NCI-H1105 (cell line): ENCODE measurements at places on chromosomes 5 and 9.

GRCh38 chr5:14595891-14596290, 14.3 kb downstream of the OTULINL start:
- DNase-seq = no peak

DNA sequence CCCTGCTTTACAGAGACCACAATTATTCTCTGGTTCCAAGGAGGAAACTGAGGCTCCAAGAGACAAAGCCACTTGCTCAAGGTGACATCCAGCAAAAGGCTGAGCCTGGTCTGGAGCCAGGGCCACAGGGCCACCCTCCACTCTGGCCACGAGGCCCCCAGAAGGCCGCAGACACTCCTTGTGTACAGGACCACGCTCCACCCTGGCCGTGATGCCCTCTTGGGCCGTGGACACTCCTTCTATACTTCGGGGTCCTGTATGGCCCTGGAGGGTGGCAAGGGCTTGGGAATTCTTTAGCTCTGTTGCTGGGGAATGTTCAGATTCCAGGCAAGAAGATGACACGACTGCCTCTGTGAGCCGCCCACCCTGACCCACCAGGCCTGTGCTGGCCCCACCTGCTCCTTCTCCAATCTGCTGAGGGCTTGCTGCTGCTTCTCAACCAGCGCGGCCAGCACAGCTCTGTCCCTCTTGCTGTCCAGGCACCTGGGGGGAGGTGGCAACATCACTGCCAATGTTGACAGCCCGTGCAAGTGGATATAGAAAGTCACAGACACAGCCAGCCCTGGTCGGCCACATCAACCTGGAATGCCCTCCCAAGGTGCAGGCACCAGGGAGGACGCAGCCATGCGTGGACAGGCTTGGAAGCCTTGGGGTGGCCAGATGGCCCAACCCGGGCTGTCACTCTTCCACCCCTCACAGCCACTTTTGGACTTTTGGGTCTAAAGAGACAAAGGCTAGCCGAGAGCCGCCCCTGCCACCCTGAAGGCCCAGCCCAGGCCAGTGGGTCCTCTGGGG, 20.1 kb upstream of the QSOX2 start:
- DNase-seq = no peak

GRCh38 chr5:56092115-56092514, 97.4 kb upstream of the IL6ST start:
- DNase-seq = no peak

DNA sequence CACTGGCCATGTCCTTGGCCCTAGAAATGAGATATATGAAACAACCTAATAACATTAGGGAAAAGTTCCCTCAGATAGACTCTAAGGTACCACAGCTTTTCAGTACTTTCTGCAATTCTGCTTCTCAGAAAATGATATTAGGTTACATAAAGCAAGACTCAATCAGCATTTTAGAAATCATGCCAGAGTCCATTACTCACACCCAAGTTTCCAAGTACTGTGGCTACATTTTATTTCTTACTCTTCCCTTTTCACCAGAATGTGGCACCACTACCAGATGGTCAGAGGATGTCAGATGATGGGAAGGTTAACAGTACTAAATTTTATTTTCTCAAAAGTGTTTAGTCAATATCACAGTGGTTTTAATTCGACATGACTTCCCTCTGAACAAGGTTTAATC, 217.2 kb downstream of the MLLT3 start:
- DNase-seq = no peak

- no peak for DNase-seq
Observed at GRCh38 chr9:111008158-111009075, 29.9 kb downstream of the LPAR1 start.

DNA sequence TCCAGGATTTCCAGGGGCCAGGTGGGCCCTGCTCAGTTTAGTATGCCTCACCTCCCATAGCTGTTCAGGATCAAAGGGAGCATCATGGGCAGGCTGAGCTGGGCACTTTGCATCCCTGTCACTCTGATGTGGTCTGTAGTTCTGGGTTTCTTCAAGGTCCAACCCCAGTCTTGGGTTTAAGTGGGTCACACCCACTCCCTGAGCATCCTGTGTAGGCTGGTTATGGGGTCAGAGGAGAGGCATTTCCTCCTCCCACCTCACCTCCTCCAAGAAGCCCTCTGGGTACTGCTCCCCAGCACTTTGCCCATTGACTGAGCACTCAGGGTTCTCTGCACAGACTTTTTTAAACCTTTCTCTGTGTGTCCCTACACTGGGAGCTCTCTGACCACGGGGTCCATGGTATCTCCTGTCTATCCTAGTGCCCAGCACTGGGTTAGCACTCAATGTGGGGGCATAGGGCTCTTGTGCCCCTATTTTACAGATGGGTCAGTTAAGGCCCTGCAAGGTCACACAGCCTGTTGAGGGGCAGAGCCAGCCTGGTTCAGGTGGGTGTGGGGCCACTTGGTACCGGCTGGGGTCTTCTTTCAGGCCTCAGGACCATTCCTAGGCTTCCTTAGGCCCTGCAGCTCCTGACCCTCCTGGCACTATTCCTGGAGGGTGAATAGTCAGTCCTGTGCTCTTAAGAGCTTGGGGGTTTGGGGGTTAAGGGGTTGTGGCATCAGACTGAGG, 19.0 kb downstream of the CXXC5 start:
- no peak for DNase-seq

DNA sequence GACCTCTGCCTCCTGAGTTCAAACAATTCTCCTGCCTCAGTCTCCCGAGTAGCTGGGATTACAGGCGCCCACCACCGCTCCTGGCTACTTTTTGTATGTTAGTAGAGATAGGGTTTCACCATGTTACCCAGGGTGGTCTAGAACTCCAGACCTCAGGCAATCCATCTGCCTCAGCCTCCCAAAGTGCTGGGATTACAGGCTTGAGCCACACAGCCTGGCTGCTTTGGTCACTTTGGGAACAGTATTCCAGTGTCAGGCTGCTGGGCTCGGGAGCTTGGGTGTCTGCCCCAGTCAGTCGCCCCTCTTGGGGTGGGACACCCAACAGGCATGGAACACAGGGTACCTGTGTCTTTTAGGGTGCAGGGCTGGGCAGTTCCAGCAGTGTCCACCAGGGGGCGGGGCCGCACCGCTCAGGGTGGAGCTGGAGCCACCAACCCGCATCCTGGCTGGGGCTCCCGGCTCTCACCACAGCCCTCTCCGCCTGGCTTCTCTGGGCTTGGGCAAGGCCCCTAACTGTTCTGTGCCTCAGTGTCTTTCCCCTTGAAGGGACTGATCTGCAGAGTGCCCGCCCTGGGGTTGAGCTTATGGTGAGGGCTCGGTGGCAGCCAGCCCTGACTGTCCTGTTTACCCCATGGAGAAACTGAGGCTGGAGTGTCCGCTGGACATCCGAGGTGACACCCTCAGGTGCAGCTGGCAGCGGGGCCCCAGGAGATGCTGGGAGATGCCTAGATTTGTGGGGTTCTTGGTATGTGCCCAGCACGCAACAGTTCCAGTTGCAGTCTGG, 6.4 kb upstream of the RNU6ATAC start:
- no peak for DNase-seq

GRCh38 chr5:56088967-56089829, 94.4 kb upstream of the IL6ST start:
- DNase-seq = no peak

GRCh38 chr5:115393239-115393638, 96.8 kb upstream of the CCDC112 start:
- no peak for DNase-seq

GRCh38 chr9:1880038-1880565, 135.0 kb upstream of the SMARCA2 start:
- DNase-seq = no peak

GRCh38 chr5:111950660-111951059, 193.7 kb upstream of the NREP start:
- DNase-seq = no peak

DNA sequence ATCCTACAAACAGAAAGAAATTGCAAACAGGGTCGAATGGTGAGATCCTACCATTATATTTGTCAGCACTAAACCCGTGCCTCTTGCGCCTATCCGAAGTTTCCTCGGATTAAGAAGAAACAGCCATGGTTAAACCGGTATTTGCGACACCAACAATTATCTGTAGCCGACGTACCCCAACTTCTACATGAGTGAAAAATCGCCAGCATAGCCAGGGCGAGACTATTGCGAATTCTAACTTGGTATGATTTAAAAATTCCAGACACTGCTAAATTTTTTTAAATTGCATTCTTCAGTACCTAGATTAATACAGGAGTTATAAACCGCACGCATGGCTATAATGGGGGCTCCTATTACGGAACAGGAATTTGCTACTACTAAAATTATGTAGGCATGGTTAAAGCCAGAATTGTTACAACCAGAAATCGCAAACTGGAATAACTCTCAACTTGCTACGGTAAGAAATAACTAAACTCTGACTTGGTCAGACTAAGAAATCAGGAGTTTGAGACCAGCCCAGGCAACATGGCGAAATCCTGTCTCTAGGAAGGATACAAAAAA, 25.3 kb upstream of the ANXA2R start:
- no peak for DNase-seq

- DNase-seq = no peak
Observed at GRCh38 chr5:36772276-36773140, 104.1 kb upstream of the NIPBL start.

DNA sequence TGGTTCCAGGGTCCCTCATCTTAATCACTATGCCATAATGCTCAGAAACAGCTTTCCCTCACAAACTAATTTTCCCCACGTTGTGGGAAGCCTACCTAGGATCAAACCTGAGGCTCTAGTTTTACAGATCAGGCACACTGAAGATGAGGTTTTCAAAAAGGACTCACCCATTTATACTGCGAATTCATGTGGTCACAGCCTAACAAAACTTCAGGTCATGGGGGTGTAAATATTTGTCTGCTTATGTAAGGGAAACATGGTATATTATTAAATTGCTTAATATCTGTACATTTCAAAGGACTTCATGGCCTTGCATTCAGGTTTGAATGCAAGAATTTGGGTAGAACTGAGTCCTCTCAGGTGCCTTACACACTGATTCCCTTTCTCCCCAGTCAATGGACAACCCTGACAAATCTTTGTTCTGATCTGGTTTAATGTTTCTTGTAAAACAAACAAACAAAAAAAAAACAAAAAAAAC, 12.1 kb downstream of the ZFAND5 start:
- no peak for DNase-seq

- DNase-seq = peak; percentile 21
Observed at GRCh38 chr9:68825762-68826472, 120.9 kb downstream of the PIP5K1B start.

- no peak for DNase-seq
Observed at GRCh38 chr5:154311362-154311761, 120.8 kb downstream of the GALNT10 start.

GRCh38 chr9:134462318-134462717, 136.1 kb downstream of the RXRA start:
- DNase-seq = no peak

DNA sequence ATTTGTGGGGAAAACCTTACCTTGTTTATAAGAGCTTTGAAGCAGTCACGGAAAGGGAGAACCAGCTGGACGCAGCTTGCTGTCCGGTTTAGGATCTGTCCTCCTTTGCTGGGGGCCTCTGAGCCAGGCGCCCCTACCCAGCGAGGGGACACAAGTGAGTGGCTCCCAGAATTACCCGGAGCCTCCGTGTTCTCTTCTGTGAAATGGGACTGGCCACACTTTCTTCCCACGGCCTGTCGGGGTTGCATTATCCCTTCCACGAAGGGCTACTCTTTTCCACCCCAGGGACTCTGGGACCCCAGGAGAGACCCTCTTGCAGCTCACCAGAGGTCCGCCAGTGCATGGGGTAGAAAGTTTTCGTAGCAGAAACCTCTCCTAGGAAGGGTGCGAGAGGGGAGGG, 477 bp upstream of the GBGT1 start:
- DNase-seq = no peak

- DNase-seq = no peak
Observed at GRCh38 chr9:4243113-4243512, 56.8 kb downstream of the GLIS3 start.

DNA sequence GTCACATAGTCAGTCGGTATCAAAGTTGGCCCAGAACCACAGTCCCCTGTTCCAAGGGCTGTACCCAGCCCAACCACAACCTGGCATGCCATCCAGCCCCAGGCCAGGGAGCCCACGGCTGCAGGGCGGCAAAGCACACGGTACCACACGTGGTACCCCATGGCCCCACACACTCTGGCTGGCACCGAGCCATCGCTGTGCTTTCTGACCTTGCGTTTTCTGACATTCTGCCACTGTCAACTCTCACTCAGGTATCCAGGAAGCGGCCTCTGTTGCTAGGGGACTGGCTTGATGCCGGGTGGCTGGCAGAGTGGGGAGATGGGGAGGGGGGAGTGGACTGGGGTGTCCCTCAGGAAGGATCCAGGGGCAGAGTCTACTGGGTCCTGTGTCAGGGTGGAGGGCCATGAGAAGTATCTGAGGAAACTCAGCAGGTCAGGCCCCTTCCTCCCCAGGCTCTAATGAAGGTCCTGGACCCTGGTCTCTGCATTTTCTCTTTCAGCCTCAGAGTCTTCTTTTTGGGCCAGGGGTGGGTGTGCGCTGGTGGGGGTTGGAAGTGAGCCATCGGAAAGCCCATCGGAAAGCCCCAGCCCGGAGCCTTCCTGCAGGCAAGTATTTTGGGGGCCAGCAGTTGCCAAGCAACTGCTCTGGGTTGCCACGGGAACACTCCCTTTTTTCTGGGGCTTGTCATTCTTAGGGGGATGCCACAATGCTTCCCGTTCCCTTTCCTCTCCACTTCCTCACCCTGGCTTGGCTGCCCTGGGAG, 21.0 kb upstream of the RALGDS start:
- no peak for DNase-seq

GRCh38 chr5:31086839-31087415, 106.6 kb upstream of the CDH6 start:
- no peak for DNase-seq

DNA sequence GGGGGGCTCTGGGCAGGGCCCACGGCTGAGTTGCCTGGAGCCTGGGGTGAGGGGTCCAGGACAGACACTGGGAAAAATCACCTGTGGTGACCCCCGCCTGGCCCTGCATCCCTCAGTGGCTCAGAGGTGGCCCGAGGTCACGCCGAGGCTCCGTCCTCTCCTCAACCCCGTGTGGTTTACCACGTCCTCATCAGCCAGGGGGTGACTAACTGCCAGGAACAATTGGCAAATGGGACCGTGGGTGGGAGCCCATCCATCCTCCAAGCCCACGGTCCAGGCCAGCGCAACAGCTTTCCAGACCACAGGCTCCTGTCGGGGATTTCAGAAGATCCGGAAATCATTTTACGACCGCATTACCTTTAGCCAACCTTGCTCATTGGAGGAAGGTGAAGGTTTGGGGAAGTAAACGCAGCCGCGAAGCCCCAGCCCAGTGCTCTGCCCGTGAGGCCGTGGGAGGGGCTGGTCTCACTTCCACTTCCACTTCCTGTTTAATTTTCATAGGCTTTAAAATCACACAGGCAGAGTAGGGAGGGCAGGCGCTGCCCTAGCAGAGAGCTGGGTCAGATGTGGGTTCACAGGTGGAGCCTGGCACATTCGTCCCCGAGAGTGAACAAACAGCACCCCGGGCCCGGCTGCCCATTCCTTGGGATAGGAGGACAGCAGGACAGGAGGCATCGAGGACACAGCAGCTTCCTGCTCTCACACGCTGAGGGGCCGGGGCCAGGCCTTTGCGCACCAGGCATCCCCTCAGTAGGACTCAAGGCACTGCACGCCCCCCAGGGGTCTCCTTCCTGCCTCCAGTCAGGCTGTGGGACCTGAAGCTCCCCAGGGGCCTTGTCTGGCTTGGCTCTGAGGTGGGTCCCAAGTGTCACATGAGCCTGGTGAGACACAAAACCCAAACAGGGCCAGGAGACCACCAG, 19.8 kb upstream of the SLC9A3 start:
- DNase-seq = no peak
